Germinal center (tissue), 1 donor: ENCODE measurements at places on chromosomes 5 and 9.

- no peak for DNase-seq
These were observed 1.2 kb downstream of the TTC33 start for GRCh38 chr5:40754381-40755092.

- DNase-seq = no peak
These were observed 6.4 kb upstream of the ST6GALNAC6 start for GRCh38 chr9:127905788-127906191.

GRCh38 chr5:173745123-173745522, 128.7 kb upstream of the BOD1 start:
- peak; percentile 78 for DNase-seq

DNA sequence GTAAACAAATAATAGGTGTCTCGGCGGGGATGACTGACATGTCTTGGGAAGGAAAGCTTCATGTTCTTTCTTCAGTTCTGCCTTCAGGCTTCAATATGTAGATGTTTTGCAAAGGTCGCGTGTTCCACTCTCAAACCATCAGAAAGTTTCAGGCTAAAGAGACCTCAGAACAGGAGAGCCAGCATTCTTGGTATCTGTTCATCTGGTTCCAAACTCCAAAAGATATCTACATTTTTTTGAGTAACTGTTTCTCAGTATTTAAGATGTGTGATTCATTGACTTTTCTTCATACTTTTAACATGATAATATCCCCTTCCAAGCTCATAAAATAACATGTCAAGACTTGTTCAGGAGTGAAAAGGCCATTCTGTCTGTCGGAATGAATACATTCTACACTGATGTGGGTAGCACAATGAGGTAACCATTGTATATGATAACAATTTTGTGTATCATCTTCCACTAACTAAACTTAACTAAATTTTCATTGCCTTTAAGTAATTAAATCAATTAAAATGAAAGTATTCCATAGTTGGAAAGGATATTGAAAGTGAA, 183.6 kb downstream of the CFAP90 start:
- no peak for DNase-seq

GRCh38 chr5:105807290-105807689, 1863.4 kb downstream of the EFNA5 start:
- DNase-seq = no peak
